Lung (tissue), 17 donors: ENCODE measurements at places on chromosomes 3 and 15.

DNA sequence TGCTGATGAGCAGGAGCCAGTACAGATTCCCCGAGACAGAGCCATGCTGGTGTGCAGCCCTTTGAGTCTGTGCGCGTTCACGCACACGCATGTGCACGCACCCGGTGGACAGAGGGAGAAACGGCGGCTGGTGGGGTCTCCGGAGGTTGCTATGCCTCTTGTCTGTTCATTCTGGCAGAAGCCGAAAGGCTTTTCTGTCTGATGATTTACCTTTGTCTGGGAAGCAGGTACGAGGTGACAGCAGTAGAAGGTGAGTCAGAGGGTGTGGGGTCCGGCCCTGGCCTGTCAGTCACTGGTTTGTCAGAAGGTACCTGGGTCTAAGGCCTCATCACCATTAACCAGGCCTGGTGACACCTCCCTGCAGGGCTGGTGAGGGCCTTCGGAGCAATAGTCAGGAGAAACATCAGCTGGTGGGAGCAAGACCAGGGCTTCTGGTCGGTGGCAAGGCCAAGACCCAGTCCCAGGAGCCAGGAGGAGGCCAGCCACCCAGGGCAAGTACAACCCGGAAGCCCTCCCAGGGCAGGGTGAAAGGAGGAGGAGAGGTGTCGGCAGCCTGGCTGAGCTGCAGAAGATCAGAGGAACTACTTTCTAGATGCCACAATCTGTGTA is 7.5 kb downstream of the PCSK6 start:
- no peak for DNase-seq

DNA sequence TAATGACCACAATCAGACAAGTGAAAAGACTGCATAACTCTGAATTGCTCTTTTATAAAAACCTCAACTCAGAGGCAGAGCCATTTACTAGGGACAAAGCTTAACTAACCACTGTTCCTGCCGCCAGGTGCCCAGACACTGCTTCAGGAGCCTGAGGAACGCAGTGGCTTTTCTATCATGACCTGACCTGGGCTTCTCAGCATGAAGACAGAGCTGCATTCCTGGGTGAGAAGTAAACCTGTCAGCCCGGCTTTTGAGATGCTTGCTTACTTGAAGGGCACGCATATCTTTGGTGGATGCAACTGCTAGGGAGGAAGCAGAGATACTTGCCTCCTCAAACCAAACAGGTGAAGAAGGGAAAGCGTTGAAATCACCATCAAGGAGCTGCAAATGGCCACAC is 7.9 kb downstream of the LRRC31 start:
- DNase-seq, result no peak

DNA sequence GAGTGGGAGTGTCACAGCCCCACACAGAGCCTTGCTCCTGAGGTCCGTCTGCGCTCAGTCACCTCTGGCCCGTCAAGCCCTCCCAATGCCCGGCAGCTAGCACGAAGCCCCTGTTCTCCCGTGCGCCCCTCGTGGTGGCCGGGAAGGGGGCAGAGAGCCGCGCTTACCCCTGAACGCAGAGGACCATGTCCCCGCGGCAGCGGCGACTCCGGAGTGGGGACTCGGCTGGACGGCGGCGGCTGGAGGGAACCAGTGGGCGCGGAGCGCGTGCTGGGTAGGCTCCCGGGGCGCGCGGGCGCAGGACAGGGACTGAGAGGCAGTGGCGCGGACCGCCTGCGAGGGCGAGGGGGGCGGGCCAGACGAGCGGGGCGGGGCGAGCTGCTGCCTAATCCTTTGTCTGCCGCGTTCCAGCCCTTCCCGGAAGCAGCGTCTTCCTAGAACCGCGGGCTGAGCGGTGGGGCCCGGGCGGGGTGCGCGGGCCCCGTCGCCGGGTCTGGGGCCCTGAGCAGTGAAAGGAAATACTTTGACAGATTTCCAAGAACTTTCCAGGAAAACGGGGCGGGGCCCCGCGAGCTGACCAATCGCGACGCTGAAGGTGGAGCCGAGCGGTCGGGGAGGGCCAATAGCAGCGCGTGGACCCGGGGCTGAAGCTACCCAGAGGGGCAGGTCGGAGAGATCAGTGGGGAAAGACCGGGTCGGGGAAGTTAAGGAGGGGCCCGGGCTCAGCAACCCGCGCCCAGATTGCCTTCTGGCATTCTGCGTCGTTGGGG is at the start of gene CISH:
TSS of gene CISH (minus strand) at position 311 of the 770 bp plus-strand sequence. CDS start at position 187, 124 bp downstream.
- DNase-seq, result peak; percentile 99

- peak; percentile 36 for DNase-seq
Measured at GRCh38 chr3:98573181-98573728, 20.2 kb downstream of the CPOX start.

GRCh38 chr3:133756716-133757694 is 10.8 kb downstream of the TF start:
- DNase-seq, result no peak

DNA sequence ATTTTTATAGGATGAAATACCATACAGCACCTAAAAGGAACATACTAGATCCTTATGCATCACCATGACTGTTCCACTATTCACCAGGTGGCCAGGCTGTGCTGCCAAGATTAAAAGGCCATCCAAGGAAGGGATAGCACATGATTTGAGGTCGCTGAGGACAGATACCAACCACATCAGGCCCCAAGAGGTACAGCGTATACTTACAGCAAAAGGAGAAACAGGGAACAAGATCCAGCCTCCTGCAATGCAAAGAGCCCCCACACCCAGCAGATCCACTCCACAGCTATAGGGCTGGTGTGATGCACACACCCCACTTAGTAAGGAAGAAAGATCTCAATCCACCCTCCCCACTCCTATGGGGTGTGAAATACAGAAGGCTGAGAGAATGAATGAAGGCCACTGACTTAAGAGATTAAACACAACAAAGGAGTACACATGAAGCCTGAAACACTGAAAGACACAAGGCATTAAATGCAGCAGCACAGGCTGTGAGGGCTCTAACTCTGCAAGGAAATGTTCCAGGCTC is 32.0 kb upstream of the ZNF445 start:
- no peak for DNase-seq

GRCh38 chr15:39613271-39613670 is 32.4 kb downstream of the THBS1 start:
- DNase-seq, result no peak
